Tibial artery (tissue), 4 donors: ENCODE measurements at places on chromosomes 16 and 17.

DNA sequence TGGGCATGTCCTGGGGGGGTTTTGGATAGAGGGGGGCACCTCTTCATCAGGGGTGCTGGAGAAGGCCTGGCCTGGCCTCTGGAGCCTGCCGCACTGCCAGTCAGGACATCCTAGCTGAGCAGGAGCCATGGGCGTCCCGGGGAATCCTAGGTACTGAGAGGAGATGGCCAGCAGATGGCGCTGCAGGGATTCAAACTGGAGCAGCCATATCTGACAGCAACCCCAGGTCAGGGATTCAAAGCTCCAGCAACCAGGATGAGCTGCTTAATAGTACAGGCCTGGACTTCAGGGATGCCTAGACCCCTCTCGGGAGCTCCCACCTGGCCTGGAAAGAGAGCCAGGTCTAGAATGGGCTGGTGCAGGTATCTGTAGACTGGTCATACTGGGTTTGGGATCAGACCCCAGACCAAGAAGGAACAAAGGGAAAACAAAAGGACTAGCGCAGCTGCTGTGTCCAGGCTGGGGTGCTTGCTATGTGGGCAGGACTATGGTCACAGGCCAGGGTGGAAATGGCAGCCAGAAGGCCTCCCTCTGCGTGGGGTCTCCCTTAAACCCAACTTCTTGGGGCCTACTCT, 306.9 kb upstream of the RBFOX1 start:
- no peaks in the 10 kb centered on the region for H3K27me3 ChIP-seq
- no peaks in the 10 kb centered on the region for H3K36me3 ChIP-seq
- DNase-seq, result peak; percentile 39
- no peaks in the 10 kb centered on the region for H3K4me1 ChIP-seq
- H3K27ac ChIP-seq, result no peak overlapping the region
- H3K4me3 ChIP-seq, result no peak overlapping the region

DNA sequence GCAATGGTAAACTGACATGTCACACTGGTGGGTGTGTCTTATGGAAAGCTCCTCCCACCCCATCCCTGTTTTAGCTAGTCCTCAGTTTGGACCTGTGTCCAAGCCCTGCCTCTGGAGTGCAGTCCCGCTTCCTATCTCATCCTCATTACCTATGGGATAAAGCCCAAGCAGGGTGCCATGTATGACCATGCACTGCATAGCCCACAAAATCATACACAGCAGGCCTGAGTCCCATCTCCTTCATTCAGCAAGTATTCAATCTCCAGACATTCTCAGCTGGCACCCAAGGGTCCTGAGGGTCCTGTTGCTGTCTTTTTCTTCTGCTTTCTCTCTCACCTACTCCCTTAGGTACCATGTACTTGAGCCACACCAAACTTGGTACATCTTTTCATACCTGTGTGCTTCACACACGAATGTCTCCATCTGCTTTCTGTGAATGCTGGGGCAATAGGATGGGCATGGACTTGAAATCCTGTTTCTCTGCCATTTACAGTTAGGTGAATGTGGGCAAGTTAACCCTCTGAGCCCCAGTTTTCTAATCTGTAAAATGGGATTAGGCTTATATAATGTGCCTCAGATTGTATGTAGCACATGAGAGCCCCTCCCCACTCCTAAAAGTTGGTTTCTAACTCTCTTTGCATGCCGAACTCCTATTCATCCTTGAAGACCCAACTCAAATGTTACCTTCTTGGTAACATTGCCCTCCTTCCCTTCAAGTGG, 28.5 kb downstream of the TNS4 start:
- H3K36me3 ChIP-seq, result no peaks in the 10 kb centered on the region
- H3K4me3 ChIP-seq, result no peak overlapping the region
- no peak overlapping the region for H3K27ac ChIP-seq
- no peak for DNase-seq
- no peaks in the 10 kb centered on the region for H3K4me1 ChIP-seq
- no peaks in the 10 kb centered on the region for H3K27me3 ChIP-seq

GRCh38 chr16:4892361-4893102, 44.4 kb downstream of the PPL start:
- DNase-seq, result no peak
- peaks cover 8% of the 10 kb centered on the region for H3K27me3 ChIP-seq
- H3K27ac ChIP-seq, result no peak overlapping the region
- H3K36me3 ChIP-seq, result peaks cover 45% of the 10 kb centered on the region

- H3K27me3 ChIP-seq, result no peaks in the 10 kb centered on the region
- no peak for DNase-seq
- H3K36me3 ChIP-seq, result peaks cover 26% of the 10 kb centered on the region
- H3K27ac ChIP-seq, result no peak overlapping the region
Observed at GRCh38 chr16:87708881-87709638, 56.7 kb downstream of the KLHDC4 start.

DNA sequence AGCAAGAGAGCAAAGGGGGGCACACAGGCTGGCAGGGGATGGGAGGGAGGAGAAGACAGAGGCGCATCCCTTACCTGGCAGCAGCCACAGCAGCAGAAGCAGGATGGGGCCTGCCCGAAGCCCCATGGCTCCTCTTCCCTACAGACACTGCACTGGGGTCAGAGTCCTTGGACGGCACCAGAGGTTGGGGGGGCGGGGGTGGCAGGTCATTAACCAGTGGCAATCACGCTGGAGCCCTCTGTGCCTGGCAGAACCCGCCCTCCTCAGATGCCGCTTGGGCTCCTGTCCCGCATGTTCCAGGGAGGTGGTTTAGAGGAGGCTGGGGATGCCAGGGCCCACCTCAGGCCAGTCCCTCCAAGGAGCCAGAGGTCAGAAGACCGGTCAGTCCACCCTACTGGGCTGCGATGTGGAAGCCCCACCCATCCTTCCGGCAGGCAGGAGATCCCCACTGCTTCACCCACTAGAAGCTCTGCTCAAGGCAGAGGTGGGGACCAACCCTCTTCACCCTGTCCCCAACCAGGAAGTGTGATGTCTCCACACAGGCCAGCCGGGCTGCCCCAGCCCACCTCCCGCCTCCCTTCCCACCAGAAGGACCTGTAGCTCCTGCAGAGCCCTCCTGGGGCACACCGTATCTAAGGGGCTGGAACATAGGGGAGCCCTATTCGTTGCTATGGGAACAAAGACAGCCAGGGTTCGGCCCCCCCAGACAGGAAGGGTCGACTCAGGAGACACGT, 11.7 kb downstream of the ZG16B start:
- H3K4me1 ChIP-seq, result no peaks in the 10 kb centered on the region
- peak; percentile 12 for DNase-seq
- no peak overlapping the region for H3K27ac ChIP-seq

GRCh38 chr16:85196976-85197375, 84.7 kb upstream of the CIBAR2 start:
- no peaks in the 10 kb centered on the region for H3K27me3 ChIP-seq
- no peaks in the 10 kb centered on the region for H3K36me3 ChIP-seq
- H3K4me3 ChIP-seq, result no peak overlapping the region
- H3K4me1 ChIP-seq, result peaks cover 20% of the 10 kb centered on the region
- no peak for DNase-seq

- H3K27ac ChIP-seq, result no peak overlapping the region
- H3K36me3 ChIP-seq, result peaks cover 49% of the 10 kb centered on the region
- peaks cover 16% of the 10 kb centered on the region for H3K4me1 ChIP-seq
- DNase-seq, result no peak
Observed at GRCh38 chr16:56369202-56369601, 56.1 kb downstream of the AMFR start.

DNA sequence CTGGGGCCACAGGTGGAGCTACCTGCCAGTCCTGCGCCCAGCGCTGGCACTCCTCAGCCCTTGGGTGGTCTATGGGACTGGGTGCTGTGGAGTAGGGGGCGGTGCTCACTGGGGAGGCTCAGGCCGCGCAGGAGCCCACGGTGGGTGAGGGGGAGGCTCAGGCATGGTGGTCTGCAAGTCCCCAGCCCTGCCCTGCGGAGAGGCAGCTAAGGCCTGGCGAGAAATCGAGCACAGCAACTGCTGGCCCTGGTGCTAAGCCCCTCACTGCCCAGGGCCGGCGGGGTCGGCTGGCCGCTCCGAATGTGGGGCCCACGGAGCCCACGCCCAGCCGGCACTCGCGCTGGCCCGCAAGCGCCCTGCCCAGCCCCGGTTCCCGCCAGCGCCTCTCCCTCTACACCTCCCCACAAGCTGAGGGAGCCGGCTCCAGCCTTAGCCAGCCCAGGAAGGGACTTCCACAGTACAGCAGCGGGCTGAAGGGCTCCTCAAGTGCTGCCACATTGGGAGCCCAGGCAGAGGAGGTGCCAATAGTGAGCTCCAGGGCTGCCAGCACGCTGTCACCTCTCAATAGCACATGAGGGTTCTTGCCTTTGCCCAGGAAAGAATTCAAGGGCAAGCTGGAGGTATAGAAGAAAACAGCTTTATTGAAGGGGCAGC, 11.0 kb upstream of the EEF2KMT start:
- no peaks in the 10 kb centered on the region for H3K36me3 ChIP-seq
- DNase-seq, result no peak
- H3K27me3 ChIP-seq, result no peaks in the 10 kb centered on the region
- H3K4me1 ChIP-seq, result no peaks in the 10 kb centered on the region

- DNase-seq, result no peak
- H3K4me3 ChIP-seq, result no peak overlapping the region
- H3K27ac ChIP-seq, result no peak overlapping the region
- H3K36me3 ChIP-seq, result no peaks in the 10 kb centered on the region
- H3K27me3 ChIP-seq, result no peaks in the 10 kb centered on the region
- peaks cover 22% of the 10 kb centered on the region for H3K4me1 ChIP-seq
Observed at GRCh38 chr17:78842881-78843565, 2.4 kb upstream of the USP36 start.

GRCh38 chr16:717450-718245, 2.7 kb downstream of the METRN start:
- no peak overlapping the region for H3K4me3 ChIP-seq
- H3K4me1 ChIP-seq, result no peaks in the 10 kb centered on the region
- H3K36me3 ChIP-seq, result no peaks in the 10 kb centered on the region
- DNase-seq, result no peak
- H3K27ac ChIP-seq, result no peak overlapping the region

- H3K36me3 ChIP-seq, result no peaks in the 10 kb centered on the region
- no peak overlapping the region for H3K4me3 ChIP-seq
- no peaks in the 10 kb centered on the region for H3K4me1 ChIP-seq
- DNase-seq, result no peak
- H3K27ac ChIP-seq, result no peak overlapping the region
- no peaks in the 10 kb centered on the region for H3K27me3 ChIP-seq
Observed at GRCh38 chr17:28151001-28151400, 108.5 kb downstream of the NLK start.

- H3K4me1 ChIP-seq, result no peaks in the 10 kb centered on the region
- no peak for DNase-seq
- H3K27ac ChIP-seq, result no peak overlapping the region
Observed at GRCh38 chr17:15947271-15947670, 2.3 kb downstream of the ADORA2B start.

GRCh38 chr17:56431736-56432135, 161.8 kb upstream of the NOG start:
- H3K27ac ChIP-seq, result no peak overlapping the region
- H3K27me3 ChIP-seq, result no peaks in the 10 kb centered on the region
- no peak overlapping the region for H3K4me3 ChIP-seq
- no peaks in the 10 kb centered on the region for H3K4me1 ChIP-seq
- DNase-seq, result no peak
- H3K36me3 ChIP-seq, result no peaks in the 10 kb centered on the region

GRCh38 chr16:80084614-80085013, 456.2 kb upstream of the DYNLRB2 start:
- H3K27ac ChIP-seq, result no peak overlapping the region
- no peaks in the 10 kb centered on the region for H3K27me3 ChIP-seq
- no peak overlapping the region for H3K4me3 ChIP-seq
- DNase-seq, result no peak
- H3K36me3 ChIP-seq, result no peaks in the 10 kb centered on the region

- H3K27ac ChIP-seq, result no peak overlapping the region
- DNase-seq, result no peak
- no peak overlapping the region for H3K4me3 ChIP-seq
Observed at GRCh38 chr17:60383379-60383778, 8.6 kb downstream of the USP32 start.

- no peaks in the 10 kb centered on the region for H3K27me3 ChIP-seq
- no peak overlapping the region for H3K4me3 ChIP-seq
Observed at GRCh38 chr17:36095992-36096391, 6.0 kb upstream of the CCL3 start.

DNA sequence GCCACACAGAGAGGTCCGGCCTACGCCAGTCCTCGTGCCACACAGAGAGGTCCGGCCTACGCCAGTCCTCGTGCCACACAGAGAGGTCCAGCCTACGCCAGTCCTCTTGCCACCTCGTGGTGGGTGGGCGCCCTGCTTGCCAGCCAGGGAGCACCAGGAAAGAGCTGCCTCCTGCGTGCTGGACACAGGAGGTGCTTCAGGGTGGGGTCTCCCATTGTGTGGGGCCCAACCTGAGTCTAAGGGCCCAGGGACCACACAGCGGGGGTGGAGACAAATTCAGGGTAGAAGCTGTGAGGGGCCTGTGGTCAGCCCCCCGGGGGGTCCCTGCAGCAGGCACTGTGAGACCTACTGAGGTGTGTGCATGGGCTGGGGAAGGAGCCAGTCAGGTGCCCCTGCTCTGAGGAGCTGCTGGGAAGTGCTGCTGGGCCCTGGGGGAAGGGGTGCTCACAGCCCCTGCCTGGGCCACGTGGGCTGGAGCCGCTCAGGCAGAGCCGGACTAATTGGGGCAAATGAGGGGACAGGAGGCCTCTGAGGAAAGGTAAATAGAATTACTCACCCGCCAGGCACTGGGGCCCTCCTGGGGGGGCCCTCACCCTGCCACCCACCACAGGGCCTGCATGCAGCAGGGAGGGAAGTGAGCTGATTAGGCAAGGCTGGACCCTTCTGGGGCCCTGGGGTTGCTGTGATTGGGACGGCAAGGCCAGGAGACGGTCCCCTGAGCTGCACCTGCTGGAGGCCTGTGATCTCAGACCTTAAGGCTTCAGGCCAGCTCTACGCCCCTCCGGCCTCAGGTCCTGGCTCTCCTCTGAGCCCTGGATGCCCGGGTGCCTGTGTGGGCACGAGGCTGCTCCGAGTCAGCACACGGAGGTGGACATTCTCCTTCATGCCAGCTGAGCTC, 11.0 kb downstream of the GCGR start:
- no peak overlapping the region for H3K4me3 ChIP-seq
- no peak overlapping the region for H3K27ac ChIP-seq
- DNase-seq, result no peak
- H3K36me3 ChIP-seq, result no peaks in the 10 kb centered on the region
- H3K4me1 ChIP-seq, result no peaks in the 10 kb centered on the region

GRCh38 chr17:51941272-51941671, 217.2 kb downstream of the CA10 start:
- H3K4me1 ChIP-seq, result no peaks in the 10 kb centered on the region
- DNase-seq, result no peak
- no peaks in the 10 kb centered on the region for H3K27me3 ChIP-seq

DNA sequence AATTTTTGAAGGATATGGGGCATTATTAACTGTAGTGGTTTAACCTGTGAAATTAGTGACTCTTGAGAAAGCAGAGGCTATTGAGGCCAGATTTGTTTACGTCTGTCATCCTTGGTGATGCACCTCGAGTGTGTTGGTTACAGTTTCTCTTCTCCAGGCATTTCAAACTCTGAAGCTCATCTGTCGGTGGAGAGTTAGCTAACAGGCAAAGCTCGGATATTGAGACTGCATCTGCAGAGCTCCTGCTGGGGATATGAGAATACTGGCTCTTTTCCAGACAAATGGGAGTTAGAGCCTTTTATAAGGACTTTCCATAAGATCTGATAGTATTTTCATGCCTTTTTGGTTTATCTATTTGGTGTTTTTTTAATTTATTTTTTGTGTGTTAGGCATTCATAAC, 6.7 kb downstream of the CLEC16A start:
- H3K4me1 ChIP-seq, result peaks cover 45% of the 10 kb centered on the region
- DNase-seq, result no peak
